ENCODE measurements at places on chromosomes 5 and 9. TPM values are rescaled to one million over a fixed set of nuclear protein-coding genes. Genes with fewer than 3 reads are reported as not detected.
A peak's percentile ranks its signal among the peaks of the same experiment; 100 is the strongest.

DNA sequence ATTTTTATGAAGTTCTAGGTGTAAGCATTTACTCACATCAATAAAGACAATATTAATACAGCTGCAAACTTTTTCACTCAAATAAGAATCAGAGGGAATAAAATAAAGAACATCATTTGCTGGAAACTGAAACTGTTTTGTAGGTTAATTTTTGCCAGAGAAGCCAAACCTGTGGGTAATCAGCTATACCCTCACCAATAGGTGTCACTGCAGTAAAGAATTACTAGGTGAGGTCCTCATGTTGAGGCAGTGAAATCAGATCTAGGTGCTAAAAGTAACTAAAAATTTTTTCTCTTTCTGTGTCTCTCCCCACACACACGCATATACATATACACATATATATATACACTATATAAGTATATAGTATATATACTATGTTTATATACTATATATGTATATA is 1016.3 kb upstream of the SEMA6A start:
- no peaks in the 10 kb centered on the region for H3K4me1 ChIP-seq
- no peak overlapping the region for H3K4me3 ChIP-seq
- no peak for DNase-seq

The CDKN2B gene
- not detected for total RNA-seq

DNA sequence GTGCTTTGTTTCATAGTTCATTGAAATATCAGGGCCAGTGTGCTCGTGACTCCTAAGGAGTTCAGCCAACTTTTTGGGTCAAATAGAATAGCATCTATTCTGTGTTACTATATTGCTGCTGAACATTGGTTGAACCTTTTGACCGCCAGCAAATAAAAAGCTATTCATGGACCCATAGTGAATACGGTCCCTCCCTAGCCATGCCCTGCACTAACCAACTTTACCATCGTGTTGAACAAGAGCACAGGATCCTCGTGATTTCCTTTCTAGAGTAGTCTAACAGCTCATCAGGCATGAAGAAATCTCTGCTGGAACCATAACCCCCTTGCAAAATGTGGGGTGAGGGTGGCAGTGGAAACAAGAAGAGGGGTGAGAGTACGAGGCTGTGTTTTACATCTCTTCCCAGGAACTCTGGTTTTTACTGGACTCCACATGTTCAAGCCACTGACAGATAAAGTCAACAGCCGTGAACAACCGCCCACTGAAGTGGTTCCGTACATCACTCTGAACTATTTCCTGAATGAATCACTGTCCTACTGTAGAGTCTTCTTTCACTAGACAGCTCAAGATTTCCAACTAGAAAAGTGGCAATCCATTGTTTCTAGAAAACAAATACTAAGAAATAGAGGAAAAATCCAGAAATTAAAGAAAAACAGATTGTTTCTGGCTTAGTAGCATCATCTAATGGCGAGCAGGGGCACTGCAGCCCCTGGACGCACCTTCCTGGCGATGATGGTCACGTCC is 70.1 kb upstream of the SPATA31E1 start:
- peak; percentile 16 for DNase-seq
- no peaks in the 10 kb centered on the region for H3K36me3 ChIP-seq
- H3K27me3 ChIP-seq: peaks cover 48% of the 10 kb centered on the region

The SLC12A7 gene
- 14.6 TPM for total RNA-seq

The RAI14 gene
- total RNA-seq: 7.9 TPM

DNA sequence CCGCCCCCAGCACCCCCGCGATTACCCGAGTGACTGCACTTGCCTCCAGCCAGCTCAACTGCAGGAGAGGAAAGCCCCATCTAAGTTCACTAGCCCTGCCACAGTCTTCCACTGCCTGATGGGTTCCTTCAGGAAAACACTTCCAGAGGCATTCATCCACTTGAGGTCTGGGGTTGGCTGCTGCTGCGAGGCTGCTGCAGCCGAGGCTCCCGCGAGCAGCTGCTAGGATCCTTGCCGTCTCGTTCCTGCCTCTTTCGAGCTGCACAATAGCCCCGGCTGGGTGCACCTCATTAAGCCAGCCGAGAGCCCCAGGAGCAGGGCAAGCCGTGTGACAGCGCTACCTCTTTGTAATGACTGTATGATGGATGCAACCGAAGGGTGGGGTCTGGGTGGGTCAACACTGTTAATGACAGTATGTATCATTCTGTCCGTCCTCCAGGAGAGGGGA is 24.2 kb upstream of the ELAVL2 start:
- no peaks in the 10 kb centered on the region for H3K36me3 ChIP-seq
- no peak for DNase-seq
- H3K4me3 ChIP-seq: no peak overlapping the region
- peaks cover 37% of the 10 kb centered on the region for H3K27me3 ChIP-seq
- no peak overlapping the region for H3K27ac ChIP-seq

The IFNA13 gene
- total RNA-seq: not detected

The TUSC1 gene
- total RNA-seq: 0.10 TPM

- H3K27me3 ChIP-seq: no peaks in the 10 kb centered on the region
- no peaks in the 10 kb centered on the region for H3K4me1 ChIP-seq
- no peak for DNase-seq
- H3K27ac ChIP-seq: no peak overlapping the region
- H3K36me3 ChIP-seq: no peaks in the 10 kb centered on the region
- H3K4me3 ChIP-seq: no peak overlapping the region
These were observed 36.6 kb upstream of the FBXL7 start for GRCh38 chr5:15463231-15463980.

- H3K4me1 ChIP-seq: peaks cover 100% of the 10 kb centered on the region
- H3K36me3 ChIP-seq: peaks cover 26% of the 10 kb centered on the region
- H3K27me3 ChIP-seq: no peaks in the 10 kb centered on the region
- H3K27ac ChIP-seq: peak overlapping the region; percentile 89
- peak; percentile 75 for DNase-seq
These were observed 12.9 kb downstream of the TCF7 start for GRCh38 chr5:134127376-134127861.

GRCh38 chr9:79581794-79582193 is 10.0 kb downstream of the TLE4 start:
- no peaks in the 10 kb centered on the region for H3K27me3 ChIP-seq
- H3K4me3 ChIP-seq: peak overlapping the region; percentile 60
- peaks cover 44% of the 10 kb centered on the region for H3K36me3 ChIP-seq
- peaks cover 79% of the 10 kb centered on the region for H3K4me1 ChIP-seq

DNA sequence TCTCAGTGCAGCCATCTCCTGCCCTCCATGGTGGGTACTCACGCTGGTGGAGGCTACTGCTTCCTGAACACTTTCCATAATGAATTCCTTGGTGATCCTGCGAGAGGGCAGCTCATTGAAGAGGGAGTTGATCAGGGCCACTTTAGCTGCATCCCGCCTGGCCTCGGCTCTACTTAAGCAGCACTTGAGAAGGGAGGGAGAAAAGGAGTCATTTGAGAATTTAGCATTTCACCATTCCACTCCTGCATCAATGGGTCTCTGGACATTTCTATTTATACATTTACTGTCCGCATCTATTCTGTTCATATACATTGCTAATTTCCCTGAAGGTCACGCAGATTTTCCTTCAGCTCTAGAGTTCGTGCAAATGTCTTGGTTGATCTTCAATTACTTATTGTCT is 35.1 kb downstream of the LIX1 start:
- peaks cover 2% of the 10 kb centered on the region for H3K36me3 ChIP-seq
- no peaks in the 10 kb centered on the region for H3K27me3 ChIP-seq
- DNase-seq: no peak
- H3K4me3 ChIP-seq: no peak overlapping the region
- H3K27ac ChIP-seq: no peak overlapping the region
- peaks cover 7% of the 10 kb centered on the region for H3K4me1 ChIP-seq

The LCN15 gene
- not detected for total RNA-seq

The PCDHB14 gene
- total RNA-seq: not detected

- DNase-seq: peak; percentile 88
- H3K4me3 ChIP-seq: peak overlapping the region; percentile 70
- H3K4me1 ChIP-seq: peaks cover 37% of the 10 kb centered on the region
- peak overlapping the region; percentile 96 for H3K27ac ChIP-seq
- H3K36me3 ChIP-seq: no peaks in the 10 kb centered on the region
These were observed 55.2 kb upstream of the NEK6 start for GRCh38 chr9:124202447-124202971.
